Memory B cell (primary cell): ENCODE measurements at places on chromosomes 7 and 10.
A peak's percentile ranks its signal among the peaks of the same experiment; 100 is the strongest.

DNA sequence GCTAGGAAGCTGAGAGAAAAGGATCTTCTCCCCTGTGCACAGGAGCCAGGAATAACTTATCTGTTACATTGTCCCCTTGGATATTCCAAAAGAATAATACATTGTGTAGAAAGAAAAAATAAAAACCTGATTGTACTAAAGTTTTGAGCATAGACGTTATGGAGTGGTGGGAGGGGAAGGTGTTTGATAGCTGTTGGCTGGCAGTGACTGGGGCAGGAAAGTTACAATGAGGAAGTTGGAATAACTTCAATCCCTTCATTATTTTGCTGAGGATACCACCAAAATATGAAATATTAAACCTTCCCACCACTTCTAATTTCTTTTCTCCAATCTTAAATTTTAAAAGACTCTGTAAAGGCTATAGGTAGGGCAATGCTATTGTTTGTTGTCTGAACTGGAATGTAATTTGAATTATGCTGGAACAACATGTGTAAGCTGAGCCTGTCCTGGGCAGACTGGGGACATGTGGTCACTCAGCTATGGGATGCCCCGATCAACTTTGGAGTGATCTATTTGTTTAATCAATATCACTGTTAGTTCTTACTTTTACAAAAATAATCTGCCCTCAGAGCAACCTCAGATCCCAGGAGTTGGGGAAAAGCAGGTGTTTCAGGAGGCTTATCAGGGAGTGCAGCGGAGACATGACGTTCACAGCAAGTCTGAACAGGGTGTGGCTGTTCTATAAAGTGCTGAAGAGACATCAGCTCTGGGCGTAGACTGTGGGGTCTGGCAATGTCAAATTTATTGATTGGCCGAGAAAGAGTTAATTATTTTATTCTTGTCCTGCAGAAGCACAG is 20.8 kb downstream of the CYP3A43 start:
- DNase-seq = no peak

DNA sequence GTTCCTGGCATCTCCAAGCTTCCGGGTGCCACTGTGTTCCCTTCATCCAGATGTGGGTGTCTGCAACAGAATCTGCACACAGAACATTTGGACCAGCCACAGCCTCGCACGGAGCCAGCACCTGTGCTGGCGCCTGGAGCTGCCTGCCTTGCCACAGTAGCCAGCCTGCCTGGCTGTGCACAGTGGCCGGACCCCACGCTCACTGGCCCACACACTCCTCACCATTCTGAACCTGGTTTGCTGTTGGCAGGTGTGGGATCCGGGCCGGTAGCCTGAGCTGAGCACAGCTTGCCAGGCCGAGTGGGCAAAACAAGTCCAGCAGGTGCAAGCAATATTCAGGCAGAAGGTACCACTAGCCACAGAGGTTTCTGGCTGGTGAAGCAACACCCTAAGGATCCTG is 7.6 kb upstream of the KLHL7 start:
- DNase-seq = no peak

DNA sequence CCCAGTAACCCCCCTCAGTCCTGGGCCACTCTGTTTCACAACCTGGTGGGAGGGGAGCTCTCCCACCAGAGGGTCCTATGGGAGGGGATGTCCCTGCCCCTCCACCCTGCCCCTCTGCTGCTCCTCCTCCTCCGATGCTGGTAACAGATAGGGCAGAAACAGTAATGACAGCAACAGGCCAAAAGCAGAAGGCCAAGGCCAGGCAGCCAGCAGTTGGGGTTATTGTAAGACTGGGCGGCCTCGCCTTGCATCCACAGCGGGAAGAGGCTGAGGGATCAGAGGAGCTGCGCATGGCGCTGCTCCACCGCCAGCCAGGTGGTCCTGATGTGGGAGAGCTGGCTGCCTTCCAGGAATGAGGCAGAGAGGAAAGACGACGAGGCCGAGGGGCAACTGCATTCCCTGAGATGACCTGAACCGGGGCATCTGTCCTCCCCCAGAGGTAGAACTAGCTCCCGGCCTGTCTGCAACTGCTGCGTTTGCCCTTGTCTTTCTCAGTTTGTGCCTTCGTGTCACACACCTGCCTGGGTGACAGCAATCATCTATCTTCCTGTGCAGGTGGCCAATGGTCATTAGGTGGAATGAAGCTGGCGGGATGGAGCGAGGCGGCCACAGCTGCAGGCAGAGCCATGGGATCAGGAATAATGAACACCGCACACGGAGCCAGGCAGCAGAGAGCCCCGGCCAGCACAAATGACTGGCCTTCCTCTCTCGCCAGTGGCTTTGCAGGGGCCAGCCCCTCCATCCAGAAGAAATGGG is 54.0 kb upstream of the CACUL1 start:
- DNase-seq = no peak

DNA sequence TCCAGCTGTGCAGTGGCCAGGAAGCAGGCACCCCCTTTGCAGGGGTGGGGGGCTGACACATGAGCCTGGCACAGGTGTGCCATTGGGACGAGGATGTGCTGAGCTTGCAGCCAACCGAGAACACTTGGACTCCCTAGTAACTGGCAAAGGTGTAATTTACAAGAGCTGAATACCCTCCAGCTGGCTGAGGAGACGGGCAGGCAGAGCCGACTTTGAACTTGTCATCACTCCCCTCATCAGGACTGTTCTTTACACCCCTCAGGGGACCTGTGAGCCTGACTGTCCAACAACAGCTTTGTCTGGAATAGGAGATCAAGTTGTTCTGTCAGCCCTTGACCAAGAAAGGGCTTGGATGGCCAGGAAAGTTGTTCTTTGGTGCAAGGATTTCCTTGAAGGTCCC is 61.2 kb downstream of the CDH23 start:
- DNase-seq = no peak

DNA sequence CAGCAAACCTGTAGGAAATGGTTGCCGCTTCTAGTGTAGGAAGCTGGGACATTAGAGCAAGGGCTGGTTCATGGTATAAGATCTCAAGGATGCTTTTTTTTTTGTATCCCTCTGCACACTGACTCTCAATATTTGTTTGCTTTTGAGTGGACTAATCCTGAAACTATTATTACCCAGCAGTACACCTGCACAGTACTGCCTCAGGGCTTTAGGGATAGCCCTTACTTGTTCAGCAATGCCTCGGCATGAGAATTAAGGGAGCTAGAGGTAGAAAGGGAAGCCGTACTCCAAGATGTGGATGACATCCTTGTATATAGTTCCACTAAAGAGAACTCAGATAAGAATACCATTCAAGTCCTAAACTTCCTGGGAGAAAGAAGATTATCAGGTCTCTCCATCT is 70.5 kb downstream of the COPG2 start:
- no peak for DNase-seq

DNA sequence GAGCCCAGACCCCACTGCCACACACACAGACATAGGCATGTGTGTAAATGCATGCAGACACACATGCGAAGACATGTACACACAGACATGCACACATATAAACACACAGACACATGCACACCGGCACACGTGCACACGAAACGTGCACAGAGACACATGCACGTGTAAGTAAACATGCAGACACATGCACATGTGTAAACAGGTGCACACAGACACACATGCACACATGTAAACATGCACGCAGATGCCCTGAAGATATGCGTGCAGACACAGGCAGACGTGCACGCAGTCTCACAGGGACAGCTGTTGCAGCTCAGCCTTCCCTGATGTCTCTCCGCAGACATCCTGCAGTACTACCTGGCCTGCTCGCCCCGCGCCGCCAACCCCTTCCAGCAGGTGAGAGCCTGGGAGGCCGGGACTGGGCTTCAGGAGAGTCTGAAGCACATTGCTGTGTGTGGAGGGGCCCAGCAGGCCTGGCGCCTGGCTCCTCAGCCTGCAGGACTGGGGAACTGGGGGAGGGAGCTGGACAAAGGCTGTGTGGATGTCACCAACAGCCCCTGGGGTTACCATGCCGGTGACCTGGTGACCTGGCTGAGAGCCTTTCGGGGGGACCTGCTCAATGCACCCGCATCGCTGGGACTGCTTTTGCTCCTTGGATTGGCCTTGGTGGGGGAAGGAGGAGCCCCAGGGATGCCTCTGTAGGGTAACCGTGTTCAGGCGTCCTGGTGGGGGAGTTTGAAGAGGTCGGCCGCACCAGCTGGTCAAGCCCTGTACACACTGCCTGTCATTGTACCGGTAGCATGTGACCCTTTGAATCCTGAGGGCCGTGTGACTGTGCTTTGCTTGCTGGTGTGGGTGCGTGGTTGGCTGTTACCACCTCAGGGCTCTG is 20.3 kb downstream of the TTYH3 start:
- DNase-seq = no peak

- peak; percentile 39 for DNase-seq
Measured at GRCh38 chr10:4046030-4046429, 261.0 kb upstream of the KLF6 start.

GRCh38 chr7:121083790-121084251 is 95.3 kb downstream of the CPED1 start:
- no peak for DNase-seq

- peak; percentile 48 for DNase-seq
Measured at GRCh38 chr7:106793015-106793975, 71.8 kb upstream of the PIK3CG start.

DNA sequence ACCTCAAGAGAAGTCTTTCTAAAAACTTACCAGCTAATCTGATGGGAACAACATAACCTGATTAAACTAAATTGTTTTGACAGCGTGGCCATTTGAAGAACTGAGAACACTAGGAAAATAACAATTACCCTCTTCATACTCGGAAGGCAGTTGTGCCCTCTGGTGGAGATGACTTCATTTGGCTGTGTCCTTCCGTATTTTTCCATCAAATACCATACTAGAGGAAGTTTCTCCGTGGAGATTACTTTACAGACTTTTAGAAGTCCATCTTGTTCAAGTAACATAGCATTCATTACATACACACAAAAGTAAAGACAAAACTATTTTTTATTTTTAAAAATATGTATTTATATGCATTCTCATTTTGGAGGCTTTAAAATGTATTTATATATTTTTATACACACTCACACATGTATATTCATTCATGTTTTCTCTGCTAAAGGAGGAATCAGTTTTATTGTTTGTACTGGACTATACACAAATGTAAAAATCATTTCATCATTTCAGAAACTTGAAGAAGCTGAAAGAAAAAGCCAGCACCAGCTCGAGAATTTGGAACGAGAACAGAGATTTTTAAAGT is 25.2 kb downstream of the SMNDC1 start:
- DNase-seq = peak; percentile 40

DNA sequence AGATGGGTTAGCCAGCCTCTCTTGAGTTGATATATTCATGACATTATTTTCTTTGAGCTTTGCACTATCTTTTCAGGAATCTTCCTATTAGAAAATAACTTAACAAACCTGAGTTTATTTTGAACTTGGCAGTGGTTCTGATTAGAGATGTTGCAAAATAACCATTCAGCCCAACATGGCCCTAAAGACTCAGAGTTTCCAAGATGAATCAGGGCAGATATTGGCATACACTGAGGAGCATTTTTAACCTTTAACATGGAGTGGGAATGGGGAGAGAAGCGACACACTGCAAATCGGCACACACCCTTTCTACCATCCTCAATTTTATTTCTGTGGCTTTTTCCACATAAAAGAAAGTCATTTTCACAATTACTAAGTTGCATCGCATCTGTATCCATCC is 190.8 kb downstream of the TRIL start:
- DNase-seq = no peak

GRCh38 chr10:131830446-131831130 is 70.2 kb upstream of the PPP2R2D start:
- DNase-seq = no peak

DNA sequence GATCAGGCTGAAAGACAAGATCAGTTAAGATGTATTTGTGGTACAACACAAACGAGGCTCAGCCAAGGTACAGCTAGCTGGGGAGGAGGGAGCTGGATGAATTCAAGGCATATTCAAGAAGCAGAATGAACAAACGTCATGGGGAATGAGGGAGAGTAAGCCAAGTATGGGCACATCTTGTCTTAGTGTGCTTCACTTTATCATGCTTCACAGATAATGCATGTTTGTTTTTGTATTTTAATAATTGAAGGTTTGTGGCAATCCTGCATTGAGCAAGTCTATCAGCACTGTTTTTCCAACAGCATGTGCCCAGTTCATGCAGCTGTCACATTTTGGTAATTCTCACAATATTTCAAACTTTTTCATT is 135.4 kb downstream of the HIBADH start:
- DNase-seq = no peak

DNA sequence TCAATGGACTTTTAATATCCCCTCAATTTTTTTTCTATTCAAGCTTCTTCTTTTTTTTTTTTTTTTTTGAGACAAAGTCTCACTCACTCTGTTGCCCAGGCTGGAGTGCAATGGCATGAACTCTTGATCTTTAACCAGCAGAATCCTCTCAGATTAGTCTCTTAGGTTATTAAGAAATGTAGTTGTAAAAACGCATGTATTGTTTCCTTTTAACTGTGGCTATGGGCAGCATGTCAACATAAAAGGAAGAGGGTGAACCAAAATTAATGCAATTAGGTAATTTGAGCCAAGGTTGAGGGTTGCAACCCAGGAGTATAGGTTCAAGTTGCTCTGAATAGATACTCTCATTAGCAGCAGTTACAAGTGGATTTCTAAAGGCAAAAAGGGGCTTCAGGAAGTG is 4.3 kb upstream of the GSTO1 start:
- DNase-seq = no peak

DNA sequence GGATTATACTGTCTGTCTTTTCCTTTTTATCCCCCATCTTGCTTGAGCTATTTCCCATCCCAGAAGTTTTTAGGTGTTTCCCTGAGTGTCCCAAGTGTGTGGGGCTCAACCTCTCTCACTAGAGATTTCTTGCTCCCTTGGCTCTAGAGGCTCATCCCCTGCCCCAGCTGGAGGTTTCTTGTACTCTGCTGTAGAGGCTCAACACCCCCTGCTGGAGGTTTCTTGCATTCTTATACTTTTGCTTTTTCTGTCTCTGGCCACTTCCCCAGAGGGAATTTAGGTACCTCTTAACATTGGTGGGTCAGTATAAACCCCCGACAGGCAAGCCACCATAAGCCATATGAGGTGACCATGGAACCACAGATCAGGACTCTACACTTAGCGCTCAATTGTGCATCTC is 114.2 kb upstream of the FAM3C start:
- DNase-seq = no peak

DNA sequence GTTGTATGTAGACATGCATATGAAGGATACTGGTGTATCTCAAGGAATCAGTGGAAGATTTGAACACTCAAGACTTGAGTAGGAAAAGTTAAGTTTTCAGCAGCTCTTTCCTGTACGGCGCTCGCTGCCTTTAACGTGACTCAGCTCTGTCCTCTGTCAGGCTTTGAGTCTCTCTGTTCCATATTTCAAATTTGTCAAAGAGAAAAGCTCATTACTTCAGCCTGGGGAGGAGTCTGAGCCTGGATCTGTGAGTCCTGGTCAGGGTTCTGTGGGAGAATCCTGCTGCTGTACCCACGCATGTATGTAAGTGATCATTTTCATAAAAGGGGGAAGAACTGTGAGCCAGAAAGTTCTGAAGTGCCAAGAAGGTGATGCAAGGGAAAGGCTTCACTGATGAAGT is 13.8 kb upstream of the MPP7 start:
- no peak for DNase-seq
